T-cell (primary cell): ENCODE measurements at places on chromosomes 7 and 10.

DNA sequence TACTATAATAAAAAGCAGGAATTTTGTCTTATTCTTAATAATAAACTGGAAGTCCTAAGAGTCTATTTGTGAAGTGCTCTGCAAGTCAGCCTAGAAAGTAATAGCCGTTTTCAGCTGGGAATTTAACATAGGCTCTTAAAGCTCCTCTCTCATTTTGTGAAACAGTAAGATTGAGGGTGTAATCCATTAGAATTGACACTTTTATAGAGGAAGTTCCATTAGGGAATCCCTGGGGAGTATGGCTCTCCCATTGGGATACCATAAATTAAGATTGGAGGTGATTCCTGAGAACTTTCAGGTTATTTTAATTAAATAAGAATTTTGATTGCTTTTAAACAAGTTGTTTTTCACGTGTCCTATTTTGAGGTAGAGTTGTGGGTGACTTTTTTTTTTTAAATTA lies 68.0 kb downstream of the EXOC4 start:
- no peak for DNase-seq

GRCh38 chr7:30159698-30160143 lies 24.9 kb downstream of the MTURN start:
- no peak for DNase-seq

GRCh38 chr10:13844651-13845050 lies 257.9 kb downstream of the PRPF18 start:
- DNase-seq: no peak

DNA sequence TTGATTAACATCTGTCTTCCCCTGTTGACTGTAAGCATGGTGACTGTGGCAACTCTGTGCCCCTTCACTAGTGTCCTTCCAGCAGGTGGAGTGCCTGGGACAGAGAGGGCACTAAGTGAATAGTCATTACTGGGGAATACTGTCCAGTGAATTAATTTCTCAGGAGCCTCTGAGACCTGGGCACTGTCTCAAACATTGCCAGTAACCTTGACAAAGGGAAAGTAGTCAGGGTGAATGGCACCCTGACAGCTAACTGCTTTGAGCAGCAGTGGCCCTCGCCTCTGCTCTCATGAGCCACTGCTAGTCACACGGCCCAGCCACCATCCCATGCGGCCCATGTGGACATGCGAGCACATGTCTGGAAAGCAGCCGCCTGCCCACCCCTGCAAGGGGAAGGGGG lies 13.1 kb upstream of the GRB10 start:
- no peak for DNase-seq

DNA sequence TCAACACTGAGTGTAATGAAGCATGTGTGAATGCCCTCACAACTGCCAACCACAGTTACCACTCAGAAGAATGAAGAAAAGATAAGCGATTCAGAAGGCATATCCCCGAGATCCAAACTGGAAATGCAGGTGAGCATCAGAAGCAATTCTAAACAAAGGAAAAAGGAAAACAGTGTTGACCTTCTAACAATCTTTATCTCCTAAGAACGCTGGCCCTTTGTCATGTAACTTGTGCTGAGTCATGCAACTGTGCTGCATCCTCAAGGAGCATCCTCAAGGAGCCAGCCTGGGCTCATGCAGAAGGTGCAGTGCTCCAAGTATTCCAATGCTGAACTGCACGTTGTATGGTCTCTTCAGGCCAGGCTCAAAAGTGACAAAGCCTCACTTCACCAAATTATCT lies 30.6 kb downstream of the SEC61G start:
- DNase-seq: no peak

DNA sequence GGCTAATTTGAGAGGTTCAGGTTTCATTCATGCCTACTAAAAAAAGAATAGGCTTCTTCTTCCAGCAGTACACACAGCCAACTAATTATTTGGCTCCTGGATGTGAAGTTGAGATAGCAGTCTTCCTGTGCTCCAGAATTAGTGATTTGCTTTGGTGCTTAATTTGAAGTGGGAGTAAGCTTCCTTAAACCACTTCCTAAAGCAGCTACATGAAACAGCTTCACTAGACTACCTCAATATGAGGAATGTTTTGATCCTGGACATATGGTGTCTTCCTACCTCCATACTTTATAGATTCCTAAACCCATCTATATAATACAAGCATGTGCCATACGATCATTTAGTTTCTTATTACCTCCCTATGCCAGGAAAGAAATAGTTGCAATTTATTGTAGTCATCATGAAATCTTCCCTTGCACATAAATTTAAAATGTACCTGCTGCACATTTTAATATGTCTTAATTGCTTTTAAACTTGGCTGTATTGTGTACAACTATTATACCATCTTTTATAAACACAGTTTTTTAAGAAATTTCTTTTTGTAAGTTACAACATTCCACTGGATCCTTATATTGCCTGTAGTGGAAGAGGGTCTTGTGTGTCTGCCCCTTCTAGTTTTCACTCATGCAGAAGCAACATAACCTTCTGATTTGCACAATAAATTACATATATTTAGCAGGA lies 8.6 kb downstream of the VIM start:
- DNase-seq: no peak

DNA sequence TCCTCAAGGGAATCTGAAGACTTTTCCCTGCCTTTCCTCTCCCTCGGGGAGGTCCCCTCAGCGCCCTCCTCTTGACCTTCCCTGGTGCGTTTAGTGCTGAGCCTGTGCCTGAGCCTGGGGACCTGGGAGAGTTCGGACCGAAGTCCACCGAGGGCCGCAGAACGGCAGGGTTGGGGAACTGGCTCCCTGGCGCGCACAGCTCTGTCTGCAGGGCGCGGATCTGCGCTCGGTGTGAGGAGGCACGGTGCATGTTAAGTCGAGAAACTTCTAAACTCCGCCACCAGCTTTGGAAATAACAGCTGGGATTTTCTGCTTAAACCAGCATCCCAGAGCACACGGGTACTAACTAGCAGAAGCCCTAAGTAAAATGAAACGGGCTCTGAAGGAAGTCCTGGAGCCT lies 44.2 kb upstream of the SLC29A4 start:
- no peak for DNase-seq

DNA sequence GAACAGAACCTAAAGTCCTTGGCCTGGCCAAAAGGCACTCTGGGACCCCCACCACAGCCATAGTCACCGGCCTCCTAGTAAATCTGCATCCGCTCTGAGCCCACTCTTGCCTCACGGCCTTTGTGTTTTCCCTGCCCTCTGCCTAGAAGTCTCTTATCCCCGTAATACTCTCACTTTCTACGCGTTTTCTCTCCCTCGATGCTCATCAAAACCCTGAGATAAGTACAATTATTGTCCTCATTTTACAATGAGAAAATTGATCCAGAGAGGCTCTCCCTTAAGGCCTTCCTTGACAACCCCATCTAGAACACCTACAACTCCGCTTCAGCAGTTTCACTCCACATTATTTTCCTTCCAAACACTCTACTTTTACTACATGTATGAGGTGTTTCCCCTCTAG lies 1.5 kb upstream of the SFXN4 start:
- no peak for DNase-seq

DNA sequence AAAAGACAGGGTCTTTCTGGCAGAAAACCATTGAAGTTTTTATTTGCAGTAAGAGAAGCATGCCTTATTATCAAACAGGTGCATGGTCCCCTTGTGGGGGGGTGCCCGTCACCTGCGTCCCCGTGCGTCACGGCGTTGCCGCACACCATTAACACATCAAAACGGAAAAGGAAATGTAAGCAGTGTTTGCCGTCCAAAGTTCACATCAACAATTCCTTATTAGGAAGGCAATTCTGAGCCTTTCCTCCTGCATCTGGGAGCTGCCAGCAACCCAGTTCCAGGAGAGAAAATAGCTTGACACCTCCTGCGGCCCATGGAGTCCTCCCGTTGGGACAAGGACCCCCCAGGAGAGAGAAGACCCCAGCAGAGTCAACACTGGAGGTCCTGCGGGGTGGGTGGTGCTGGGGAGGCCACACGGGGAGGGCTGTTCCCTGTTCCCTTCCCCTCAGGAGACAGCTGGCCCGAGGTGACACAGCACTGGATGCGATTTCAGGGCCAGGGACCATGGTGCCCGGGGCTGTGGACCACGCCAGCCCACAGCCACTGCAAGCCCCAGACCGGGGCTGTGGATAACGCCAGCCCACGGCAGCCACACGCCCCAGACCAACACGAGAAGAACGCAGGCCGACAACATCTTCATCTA lies 39.5 kb downstream of the DIP2C start:
- DNase-seq: no peak

DNA sequence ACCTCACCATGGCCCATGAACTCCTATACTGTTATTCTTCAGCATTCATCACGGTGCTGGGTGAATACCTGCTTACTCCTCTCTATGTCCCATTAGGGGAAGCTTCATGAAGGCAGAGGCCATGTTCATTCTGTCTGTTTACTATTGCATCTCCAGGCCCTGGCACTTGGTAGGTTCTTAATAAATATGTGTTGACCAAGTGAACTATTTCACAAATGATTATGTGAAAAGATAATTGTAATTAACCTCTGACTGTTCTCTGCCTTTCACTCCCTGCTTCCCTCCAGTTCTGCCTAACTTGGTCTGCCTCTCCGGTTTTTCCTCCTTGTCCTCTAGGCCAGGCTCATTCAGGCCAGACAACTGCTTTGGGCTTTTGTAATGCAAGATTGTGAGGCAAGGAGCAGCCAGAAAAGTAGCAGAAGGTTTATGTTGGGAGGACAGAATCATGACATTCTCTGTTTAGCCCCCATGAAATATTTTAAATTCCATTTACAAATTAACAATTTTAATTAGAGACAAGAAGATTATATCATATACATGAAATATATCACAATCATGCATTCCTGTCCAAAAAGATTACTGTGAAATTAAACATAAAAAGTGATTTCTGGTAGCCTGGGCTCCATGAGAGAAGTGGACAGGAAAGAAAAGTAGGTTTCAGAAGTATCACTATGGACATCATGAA lies 42.1 kb upstream of the PLXNA4 start:
- no peak for DNase-seq

- DNase-seq: no peak
These were observed 62.4 kb downstream of the EEPD1 start for GRCh38 chr7:36215457-36215765.

DNA sequence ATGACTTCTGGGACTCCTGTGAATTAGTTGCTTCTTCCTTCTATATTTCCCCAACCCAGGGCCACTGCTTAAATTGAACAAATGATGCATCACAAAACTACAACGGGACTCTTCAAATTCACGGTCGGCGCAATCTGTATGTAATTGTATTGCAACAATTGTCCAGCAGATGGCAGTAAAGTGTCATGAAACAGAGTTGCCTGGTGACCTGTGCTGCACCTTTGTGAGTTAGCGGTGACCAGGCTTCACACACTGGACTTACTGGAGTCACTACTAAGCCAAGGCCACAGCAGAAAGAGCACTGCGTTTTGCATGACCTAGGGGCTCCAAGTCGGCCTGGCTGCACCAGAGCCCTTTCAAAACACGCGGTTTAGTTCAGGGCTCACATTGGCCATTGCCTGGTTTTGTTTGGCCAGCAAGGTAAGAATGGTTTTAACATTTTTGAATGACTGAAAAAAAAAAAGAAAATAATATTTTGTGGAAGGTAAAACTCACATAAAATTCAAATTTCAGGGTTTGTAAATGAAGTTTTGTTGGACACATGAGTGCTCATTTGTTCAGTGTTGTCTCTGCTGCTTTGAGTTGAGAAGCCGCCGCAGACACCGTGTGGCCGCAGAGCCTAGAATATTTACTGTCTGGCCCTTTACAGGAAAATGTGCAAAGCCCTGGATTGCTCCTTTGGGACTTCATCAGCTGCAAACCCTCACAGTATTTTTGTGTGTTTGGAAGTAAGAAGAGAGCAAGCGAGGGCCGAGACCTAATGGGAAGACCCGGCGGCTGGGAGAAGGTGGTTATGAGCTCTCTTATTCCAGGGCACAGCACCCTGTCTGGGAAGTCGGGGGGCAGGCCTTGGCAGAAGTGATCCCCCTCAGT lies 23.2 kb upstream of the ZNF32 start:
- DNase-seq: no peak

GRCh38 chr7:121994625-121995410 lies 121.9 kb downstream of the PTPRZ1 start:
- DNase-seq: no peak

DNA sequence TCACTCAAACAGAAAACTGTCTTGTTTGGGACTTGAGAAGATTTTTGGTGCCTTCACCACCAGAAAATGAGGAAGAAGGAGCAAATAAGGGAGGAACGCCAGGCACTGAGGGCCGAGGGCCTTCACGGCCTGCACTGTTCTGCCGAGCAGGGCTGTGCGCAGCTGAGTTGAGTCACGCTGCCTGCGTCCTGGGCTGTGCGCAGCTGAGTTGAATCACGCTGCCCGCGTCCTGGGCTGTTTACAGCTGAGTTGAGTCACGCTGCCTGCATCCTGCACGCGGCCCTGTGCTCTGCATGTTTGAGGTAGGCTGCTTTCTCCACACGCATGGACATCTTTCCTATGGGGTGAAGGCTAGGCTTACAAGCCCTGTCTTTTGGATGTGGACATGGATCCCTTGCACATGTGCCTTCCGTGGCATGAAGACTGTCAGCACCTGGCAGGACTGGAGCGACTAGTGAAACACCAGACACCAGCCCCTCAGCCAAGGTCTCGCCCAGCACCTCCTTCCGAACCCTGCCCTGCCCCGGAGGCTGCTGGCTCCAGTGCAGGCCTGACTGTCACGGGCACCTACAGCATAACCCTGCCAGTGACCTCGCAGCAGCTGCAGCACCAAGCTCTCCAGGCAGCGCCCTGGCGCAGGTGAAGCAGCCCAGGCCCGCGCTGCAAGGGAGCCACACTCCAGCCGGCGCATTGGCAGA lies 96.7 kb downstream of the HTR5A start:
- no peak for DNase-seq

- no peak for DNase-seq
These were observed 46.2 kb upstream of the ZNF716 start for GRCh38 chr7:57403601-57404342.

- DNase-seq: no peak
These were observed 281.5 kb upstream of the PHYHIPL start for GRCh38 chr10:58894929-58895328.

DNA sequence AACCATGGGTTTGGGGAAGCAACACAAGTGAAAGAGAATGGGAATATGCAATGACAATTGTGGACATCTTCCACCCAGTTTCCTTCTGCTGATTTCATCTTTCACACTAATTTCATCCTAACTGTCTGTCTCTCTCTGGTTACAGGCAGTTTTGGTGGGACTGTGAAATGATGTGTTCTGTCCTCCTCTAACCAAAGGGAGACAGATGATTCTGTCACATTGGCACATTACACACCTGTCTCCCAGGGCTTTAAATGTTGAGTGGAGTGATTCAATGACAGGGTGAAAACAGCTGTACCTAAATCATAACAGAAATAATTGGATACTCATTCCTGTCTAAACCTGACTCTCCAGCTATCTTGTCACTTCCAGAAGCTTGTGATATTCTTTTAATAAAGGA lies 60.0 kb downstream of the DGKB start:
- no peak for DNase-seq

DNA sequence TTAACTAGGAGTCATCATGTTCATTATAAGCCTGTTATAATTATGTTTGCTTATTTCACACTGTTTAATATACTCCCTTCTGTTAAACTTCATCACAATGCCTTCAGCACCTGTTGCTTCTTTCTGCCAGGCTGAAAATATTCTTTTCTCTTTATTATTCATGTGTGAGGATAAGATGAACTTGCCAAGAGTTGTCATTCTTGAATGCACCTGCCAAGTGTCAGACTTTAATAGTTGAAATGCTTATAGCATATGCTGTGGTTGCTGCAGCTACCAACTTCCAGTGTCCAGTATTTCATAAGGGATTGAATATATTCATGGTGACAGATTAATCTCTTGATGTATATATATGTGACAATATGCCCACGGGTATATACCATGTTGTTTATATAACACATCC lies 339.2 kb upstream of the MEOX2 start:
- DNase-seq: no peak
